Thymus (tissue), 14 donors: ENCODE measurements at places on chromosomes 5 and 9. TPM values are rescaled to one million over a fixed set of nuclear protein-coding genes. Genes with fewer than 3 reads are reported as not detected.

The IFNK gene
- 0.52 TPM for polyA plus RNA-seq

The FSD1L gene
- polyA plus RNA-seq, result 1.6 TPM

The STK32A gene
- 0.09 TPM for polyA plus RNA-seq

The FAM163B gene
- polyA plus RNA-seq, result 0.27 TPM

The PTPRD gene
- polyA plus RNA-seq, result 2.2 TPM

The CBY3 gene
- 0.07 TPM for polyA plus RNA-seq

The NPR3 gene
- polyA plus RNA-seq, result 1.9 TPM

The STX17 gene
- 7.5 TPM for polyA plus RNA-seq

The TCF7 gene
- 247 TPM for polyA plus RNA-seq

The LIX1 gene
- 0.09 TPM for polyA plus RNA-seq

The AIF1L gene
- 4.4 TPM for polyA plus RNA-seq

The FOXD4L6 gene
- 0.16 TPM for polyA plus RNA-seq

The DBH gene
- polyA plus RNA-seq, result 0.25 TPM

The IL13 gene
- polyA plus RNA-seq, result 1.0 TPM

The OR1N2 gene
- polyA plus RNA-seq, result not detected

The FOXD4L4 gene
- polyA plus RNA-seq, result 0.09 TPM

The PMPCA gene
- polyA plus RNA-seq, result 52.3 TPM

The PCDHGA12 gene
- polyA plus RNA-seq, result 0.71 TPM

The CATSPER3 gene
- 1.3 TPM for polyA plus RNA-seq

The FOXD4L3 gene
- polyA plus RNA-seq, result 0.50 TPM

The PIP5K1B gene
- polyA plus RNA-seq, result 1.2 TPM

The JADE2 gene
- 14.1 TPM for polyA plus RNA-seq

The SLC6A19 gene
- 0.16 TPM for polyA plus RNA-seq

The SOX30 gene
- polyA plus RNA-seq, result 0.16 TPM

The PKN3 gene
- 10.4 TPM for polyA plus RNA-seq

The SLC2A6 gene
- 5.5 TPM for polyA plus RNA-seq

The SLC6A18 gene
- polyA plus RNA-seq, result 0.05 TPM

The PDE4D gene
- 21.2 TPM for polyA plus RNA-seq

The INSL6 gene
- not detected for polyA plus RNA-seq

The GRXCR2 gene
- polyA plus RNA-seq, result 0.05 TPM

The APC gene
- 6.4 TPM for polyA plus RNA-seq
